ENCODE measurements at places on chromosomes 4 and X.

DNA sequence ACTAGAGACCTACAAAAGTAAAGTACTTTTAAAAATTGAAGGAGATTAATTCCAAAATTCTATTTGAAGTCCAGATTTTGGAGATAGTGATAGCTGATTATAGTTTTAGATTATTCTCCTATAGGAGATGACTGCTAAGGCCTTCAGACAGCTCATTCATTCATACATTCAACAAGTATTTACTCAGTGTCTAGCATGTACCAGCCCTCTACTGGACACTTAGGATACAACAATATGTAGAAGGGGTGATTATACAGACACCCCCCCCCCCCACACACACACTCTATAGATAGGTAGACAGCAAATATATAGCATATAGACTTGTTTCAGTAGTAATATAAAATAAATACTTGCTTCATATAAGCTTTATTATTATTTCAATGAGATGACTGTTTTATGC lies 60.4 kb upstream of the TAF9B start:
- DNase-seq, result no peak

DNA sequence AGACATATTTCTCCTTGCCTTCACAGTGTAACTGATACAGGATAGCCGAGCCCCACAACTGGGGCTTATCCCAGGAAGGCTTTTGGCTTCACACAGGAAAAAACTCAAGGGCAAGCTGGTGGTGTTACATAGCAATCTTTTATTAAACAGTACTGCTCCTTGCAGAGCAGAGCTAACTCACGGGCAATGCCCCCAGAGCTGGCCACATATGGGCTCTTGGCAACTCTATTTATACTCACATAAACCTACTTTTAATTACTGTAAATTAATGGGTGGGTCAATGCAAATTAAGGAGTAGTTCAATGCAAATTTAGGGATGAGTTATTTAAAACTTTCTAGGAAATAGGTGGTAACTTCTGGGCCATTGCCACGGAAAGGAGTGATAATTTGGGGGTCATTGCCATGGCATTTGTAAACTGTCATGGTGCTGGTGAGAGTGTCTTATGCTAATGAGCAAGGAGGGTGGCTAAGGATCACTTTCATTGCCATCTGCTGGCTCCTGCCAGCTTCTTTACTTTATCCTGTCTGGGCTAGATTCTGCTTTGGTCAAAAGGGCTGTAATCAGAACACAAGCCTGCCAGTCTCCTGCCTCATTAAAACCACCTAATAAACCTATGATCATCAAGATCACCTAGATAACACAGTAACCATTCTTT lies 288.8 kb downstream of the CENPC start:
- no peak for DNase-seq

DNA sequence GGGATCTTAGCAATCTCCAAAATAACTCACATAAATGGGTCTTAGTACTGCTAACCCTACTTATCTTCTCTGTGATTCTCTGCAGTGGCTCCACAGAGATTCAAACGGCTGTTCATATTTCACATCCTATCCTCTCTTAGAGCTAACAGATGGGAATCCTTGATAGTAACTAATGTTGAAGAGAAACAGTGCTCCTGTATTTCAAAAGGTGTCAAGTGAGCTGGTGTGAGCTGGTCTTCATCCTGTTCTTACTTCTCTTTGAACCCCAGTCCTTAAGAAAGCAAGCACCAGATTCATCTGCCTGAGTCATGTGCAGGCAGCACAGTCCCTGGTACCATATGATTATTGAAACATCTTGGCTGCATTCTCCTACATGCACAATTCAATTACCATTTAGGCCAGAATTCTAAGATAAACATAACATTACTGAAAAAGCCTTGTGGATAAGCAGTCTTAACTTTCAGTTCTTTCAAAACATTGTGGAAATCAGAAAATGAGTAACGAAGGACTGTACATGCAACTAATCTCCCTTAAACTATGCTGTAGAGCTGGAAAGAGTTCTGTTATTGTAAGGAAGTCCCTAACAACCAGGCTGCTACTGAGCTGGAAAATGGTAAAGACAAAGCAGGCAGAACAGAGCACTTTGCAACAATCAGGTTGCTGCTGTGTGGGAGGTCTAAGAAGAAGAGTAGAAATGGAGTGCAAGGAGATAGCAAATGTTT lies 153.1 kb downstream of the NPNT start:
- DNase-seq, result no peak

DNA sequence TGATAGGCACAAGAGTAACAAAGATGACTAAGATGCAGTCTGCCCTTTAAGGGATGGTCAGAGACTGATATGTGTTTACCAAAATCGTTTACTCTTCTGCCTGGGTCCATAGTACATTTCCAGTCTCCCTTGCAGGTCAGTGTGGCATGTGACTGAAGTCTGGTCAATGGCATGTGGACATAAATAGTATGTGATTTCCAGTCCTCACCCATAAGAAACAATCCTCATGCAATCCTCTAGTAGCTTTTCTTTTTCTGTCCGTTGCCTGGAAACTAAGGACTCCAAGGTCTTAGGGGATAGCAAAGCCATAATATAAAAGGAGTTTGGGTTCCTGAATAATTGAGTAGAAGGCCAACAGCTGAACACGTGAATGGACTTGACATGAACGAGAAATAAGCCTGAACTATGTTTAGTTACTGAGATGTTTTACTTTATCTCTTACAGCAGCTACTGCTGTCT lies 1.1 kb downstream of the SLC9B2 start:
- no peak for DNase-seq

GRCh38 chrX:131728295-131729145 lies 184.6 kb downstream of the OR13H1 start:
- DNase-seq, result peak; percentile 77

DNA sequence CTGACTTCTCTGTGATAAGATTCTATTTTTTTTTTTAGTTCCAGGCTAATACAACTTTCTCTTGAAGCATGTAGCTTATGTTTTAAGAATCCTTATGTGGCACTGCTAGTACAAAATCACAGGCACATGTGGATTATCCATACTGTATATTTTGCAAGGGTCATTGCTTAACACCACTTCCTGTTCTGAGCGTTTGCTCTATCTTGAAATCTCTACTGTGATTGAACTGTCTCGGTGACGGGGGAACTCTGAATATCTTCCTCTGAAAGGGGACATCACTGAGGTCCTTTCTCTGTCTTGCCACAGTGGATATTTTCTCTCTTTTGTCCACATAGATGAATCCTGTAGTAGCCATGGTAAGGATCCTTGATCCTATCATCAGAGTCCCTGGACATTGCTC lies 2.1 kb upstream of the WFS1 start:
- no peak for DNase-seq

- no peak for DNase-seq
These were observed 10.5 kb downstream of the DCAF8L2 start for GRCh38 chrX:27600686-27601085.

DNA sequence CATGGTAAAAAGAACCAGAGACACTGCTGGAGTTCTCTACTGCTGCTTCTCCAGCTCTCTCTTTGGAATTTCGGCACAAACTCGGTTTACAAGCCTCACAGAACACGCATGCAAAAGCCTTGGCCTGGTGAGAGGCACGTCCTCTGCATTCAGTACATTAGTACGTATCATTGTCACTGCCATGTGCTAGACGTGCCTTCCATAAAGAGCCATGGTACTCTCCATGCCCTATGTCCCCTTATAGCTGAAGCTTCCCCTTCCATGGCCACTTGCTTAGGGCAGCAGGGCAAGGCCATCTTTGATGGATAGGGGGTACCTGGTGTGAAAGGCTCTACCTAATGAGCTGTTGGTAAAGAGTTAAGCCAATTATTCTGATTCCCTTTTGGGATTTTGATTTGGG lies 35.0 kb downstream of the DIPK2B start:
- DNase-seq, result no peak

GRCh38 chr4:102047616-102048015 lies 257.1 kb downstream of the BANK1 start:
- DNase-seq, result no peak

All from Panc1 (cell line).